Large intestine (tissue), 12 donors: ENCODE measurements at places on chromosomes 6 and 20. TPM values are rescaled to one million over a fixed set of nuclear protein-coding genes. Genes with fewer than 3 reads are reported as not detected.

Gene MYLK2
- 0.21 TPM for polyA plus RNA-seq

Gene MANEA
- polyA plus RNA-seq: 18.0 TPM

Gene CALHM4
- 0.13 TPM for polyA plus RNA-seq

Gene CRISP3
- 0.06 TPM for polyA plus RNA-seq

Gene SLC13A3
- 3.7 TPM for polyA plus RNA-seq

Gene TREM2
- 0.28 TPM for polyA plus RNA-seq

Gene IL20RA
- 2.5 TPM for polyA plus RNA-seq

Gene SNX21
- polyA plus RNA-seq: 11.1 TPM

Gene FAXC
- polyA plus RNA-seq: 4.9 TPM

Gene AURKA
- 13.7 TPM for polyA plus RNA-seq

Gene GSTA3
- 0.12 TPM for polyA plus RNA-seq

Gene GSTA1
- polyA plus RNA-seq: 311 TPM

Gene TAP1
- polyA plus RNA-seq: 18.7 TPM

Gene CD24
- 135 TPM for polyA plus RNA-seq

Gene ADAT2
- 32.2 TPM for polyA plus RNA-seq

Gene FAM162B
- 0.73 TPM for polyA plus RNA-seq

Gene TRIM15
- 51.7 TPM for polyA plus RNA-seq

Gene SLC35B2
- 43.5 TPM for polyA plus RNA-seq

Gene SCUBE3
- 3.3 TPM for polyA plus RNA-seq

Gene SPINT3
- polyA plus RNA-seq: not detected

Gene LZTS3
- polyA plus RNA-seq: 17.1 TPM

Gene SMOC2
- 15.9 TPM for polyA plus RNA-seq

Gene ERVFRD-1
- 1.3 TPM for polyA plus RNA-seq

Gene SLC22A3
- polyA plus RNA-seq: 2.5 TPM

Gene TMEM74B
- 58.5 TPM for polyA plus RNA-seq

Gene CST5
- polyA plus RNA-seq: 0.19 TPM

Gene PPIL6
- 3.8 TPM for polyA plus RNA-seq

Gene KCNK16
- polyA plus RNA-seq: 8.1 TPM

Gene MLIP
- polyA plus RNA-seq: 0.66 TPM

Gene C6orf52
- polyA plus RNA-seq: 12.7 TPM

Gene TRAPPC3L
- 0.18 TPM for polyA plus RNA-seq

Gene OVOL2
- 4.4 TPM for polyA plus RNA-seq

Gene RAET1L
- not detected for polyA plus RNA-seq

Gene PNPLA1
- 3.3 TPM for polyA plus RNA-seq

Gene TAGAP
- 2.3 TPM for polyA plus RNA-seq

Gene OPRM1
- polyA plus RNA-seq: 0.67 TPM

Gene AGPAT4
- polyA plus RNA-seq: 6.8 TPM

Gene SIRPD
- polyA plus RNA-seq: 0.19 TPM

Gene BPIFB2
- not detected for polyA plus RNA-seq

Gene CD93
- 17.3 TPM for polyA plus RNA-seq

Gene SOX18
- 5.3 TPM for polyA plus RNA-seq

Gene COL21A1
- polyA plus RNA-seq: 9.9 TPM

Gene HCK
- polyA plus RNA-seq: 10.8 TPM

Gene GPLD1
- polyA plus RNA-seq: 2.2 TPM

Gene ANGPT4
- 0.03 TPM for polyA plus RNA-seq

Gene MLN
- polyA plus RNA-seq: 154 TPM

Gene PAK5
- polyA plus RNA-seq: 1.6 TPM

Gene GNMT
- 0.54 TPM for polyA plus RNA-seq

Gene PTGIS
- 13.5 TPM for polyA plus RNA-seq

Gene RIMS4
- polyA plus RNA-seq: 4.1 TPM

Gene RIN2
- polyA plus RNA-seq: 20.3 TPM

Gene ZBTB24
- 10.7 TPM for polyA plus RNA-seq
